ENCODE measurements at places on chromosomes 5 and 9.
A peak's percentile ranks its signal among the peaks of the same experiment; 100 is the strongest.

DNA sequence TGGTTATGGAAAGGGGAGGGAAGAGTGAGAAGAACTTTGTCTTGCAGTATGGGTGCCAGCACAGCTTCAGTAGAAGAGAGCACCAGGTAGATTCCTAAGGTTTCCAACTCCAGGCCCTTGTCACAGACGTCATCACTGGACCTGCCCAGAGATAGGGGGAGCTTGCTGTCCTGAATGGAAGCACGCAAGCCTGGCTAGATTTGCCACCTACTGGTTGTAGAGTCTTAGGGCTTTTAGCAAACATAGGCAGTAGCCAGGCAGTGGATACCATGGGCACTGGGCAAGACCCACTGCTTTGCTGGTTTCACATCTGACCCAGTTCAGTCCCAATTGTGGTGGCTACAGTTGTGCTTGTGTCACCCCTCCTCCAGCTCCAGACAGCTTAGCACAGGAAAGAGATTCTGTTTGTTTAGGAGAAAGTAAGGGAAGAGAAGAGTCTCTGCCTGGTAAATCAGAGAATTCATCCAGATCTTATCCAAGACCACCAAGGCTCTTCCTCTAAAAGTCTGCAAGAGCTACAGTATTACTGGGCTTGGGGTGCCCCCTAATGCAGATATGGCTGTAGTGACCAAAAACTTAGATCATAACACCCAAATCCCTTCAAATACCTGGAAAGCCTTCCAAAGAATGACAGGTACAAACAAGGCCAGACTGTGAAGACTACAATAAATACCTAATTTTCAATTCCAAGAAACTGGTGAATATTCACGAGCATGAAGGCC lies 158.9 kb downstream of the HINT1 start:
- no peak for DNase-seq

DNA sequence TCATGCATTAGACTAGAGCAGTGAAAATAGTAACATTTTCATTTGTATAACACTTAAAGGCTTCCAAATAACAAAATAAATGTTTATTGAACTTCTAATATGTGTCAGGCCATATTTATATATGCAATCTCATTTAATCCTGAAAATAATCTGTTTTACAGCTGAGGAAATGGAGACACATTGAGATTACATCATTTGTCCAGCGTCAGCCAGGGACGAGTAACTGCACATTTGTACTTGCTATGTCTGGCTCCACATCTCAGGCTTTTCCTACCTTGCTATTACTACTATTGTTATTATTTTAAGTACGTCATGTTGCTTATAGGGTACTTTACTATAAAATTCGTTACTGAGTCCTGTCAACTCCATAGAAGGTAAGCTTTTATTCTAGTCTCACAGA lies 3.8 kb upstream of the C9 start:
- DNase-seq: no peak

- DNase-seq: no peak
These were observed 53.3 kb upstream of the AGXT2 start for GRCh38 chr5:35101016-35101415.

DNA sequence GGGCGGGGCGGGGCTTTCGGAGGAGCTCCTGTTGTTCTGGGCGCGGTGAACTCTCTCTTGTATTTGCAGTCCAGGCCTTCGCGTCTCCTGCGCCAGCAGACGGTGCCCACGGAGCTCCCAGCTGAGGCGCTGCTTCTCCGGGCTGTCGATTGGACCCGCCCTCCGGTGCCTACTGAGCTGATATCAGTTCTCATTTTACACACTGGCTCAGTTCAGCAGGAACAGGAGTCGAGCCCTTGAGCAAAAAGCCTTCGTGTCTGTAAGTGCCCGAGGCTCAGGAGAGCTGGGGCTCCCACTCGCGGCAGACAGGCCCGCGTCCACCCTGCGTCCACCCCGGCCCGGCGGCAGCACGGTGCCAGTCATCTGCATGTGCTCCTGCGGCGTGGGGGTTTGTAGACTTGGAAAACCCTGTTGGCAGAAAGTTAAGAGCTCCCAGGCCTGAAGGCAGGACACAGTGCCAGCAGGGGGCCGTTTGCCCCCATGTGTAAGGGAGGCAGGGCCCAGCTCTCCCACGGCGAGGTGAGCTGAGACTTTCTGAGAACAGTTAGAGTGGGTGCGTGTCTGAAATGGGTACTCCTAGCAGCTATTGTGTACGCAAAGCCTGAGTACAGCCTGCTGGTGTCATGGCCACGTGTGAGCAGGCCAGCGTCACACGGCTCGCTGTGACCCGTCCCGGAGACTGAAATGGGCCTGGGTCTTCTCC lies 231.5 kb downstream of the FANCC start:
- no peak for DNase-seq

GRCh38 chr9:15882328-15882727 lies 329.5 kb downstream of the CCDC171 start:
- no peak for DNase-seq

GRCh38 chr5:117833691-117834090 lies 1154.7 kb downstream of the DTWD2 start:
- no peak for DNase-seq

- no peak for DNase-seq
These were observed 48.5 kb upstream of the ZNF354A start for GRCh38 chr5:178778919-178779318.

DNA sequence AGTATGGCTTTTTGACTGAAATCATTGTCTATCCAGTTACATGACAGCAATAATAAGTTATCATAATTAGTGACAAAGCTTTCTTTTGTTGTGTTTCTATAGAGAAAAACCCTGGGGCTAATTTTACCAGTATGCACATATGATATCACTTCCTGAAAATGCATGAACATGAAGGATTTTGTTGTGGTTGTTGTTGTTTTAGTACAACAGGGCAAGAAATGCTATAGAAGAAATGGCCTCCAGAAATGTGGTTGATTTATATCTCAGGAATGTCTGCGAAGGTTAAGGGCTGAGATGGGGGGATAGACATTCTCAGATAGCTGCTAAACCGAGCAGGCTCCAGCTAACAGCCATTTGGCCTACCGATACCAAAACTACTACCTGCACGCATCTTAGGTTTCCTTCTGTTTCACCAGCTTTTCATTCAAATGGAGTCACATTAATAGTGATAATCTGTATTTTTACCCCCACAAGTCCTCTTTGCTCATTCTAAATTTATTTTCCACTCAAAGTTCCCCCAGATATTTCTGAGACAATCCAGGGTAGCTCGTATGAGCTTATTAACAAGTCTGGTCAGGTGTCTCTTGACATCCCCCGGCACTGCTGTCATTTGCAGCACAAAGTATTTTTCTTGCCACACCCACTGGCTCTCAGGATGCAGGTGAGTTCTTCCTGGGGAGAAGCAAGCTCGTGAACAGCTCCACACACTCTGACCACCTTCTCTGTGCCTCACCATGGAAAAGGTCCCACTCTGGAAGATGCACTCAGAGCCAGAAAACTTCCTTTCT lies 232.4 kb upstream of the GAS1 start:
- no peak for DNase-seq

- peak; percentile 81 for DNase-seq
These were observed at the start of gene LPCAT1 for GRCh38 chr5:1523793-1524480. LPCAT1 (minus strand) TSS chr5:1523960; CDS start chr5:1523844, 116 bp downstream.

DNA sequence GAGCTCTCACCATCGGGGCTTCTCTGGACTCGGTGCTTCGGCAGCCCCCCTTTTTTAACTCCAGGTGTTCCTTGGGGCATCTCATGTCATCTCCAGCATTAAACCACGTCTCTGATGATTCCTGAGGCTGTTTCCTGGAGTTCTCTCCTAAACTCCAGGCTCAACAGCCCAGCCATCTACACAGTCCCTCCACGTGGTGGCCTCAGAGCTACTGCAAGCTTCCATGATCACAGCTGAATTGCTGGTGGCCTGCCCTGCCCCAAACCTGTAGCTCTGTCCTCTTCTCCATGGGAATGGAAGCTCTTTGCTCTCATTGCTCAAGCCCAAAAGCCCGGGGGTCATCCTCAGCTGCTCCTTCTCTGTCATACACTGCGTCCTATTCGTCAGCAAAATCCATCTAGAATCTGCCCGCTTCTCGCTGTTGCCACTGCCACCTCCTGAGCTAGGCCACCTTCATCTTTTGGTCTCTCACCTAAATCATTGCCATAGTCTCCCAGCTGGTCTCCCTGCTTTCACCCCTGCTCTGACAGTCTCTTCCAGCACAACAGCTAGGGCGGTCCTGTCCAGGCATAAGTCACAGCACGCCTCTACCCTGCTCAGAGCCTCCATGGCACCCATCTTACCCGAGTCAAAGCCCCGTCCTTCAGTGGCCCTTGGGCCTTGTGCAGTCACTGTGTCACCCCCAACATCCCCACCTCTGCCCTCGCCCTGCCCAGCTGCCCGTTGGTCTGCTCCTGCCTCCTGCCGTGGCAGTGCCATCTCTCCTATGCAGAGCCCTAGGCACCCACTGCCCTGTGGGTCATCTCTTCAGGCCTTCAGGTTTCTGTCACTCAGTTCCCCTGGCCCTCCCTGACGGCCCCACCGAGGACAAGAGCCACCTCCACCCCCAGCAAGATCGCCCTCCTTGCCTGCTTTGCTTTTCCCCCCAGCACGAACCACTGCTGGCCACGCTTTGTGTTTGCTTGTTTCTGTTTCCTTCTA lies 6.4 kb downstream of the B4GALT7 start:
- no peak for DNase-seq

GRCh38 chr9:130143279-130143893 lies 28.8 kb upstream of the NCS1 start:
- no peak for DNase-seq

GRCh38 chr9:78103971-78104433 lies 72.4 kb upstream of the GNAQ start:
- DNase-seq: no peak

GRCh38 chr9:118163751-118164150 lies 459.5 kb downstream of the TLR4 start:
- DNase-seq: no peak

GRCh38 chr5:72633649-72634048 lies 126.4 kb upstream of the ZNF366 start:
- DNase-seq: no peak

DNA sequence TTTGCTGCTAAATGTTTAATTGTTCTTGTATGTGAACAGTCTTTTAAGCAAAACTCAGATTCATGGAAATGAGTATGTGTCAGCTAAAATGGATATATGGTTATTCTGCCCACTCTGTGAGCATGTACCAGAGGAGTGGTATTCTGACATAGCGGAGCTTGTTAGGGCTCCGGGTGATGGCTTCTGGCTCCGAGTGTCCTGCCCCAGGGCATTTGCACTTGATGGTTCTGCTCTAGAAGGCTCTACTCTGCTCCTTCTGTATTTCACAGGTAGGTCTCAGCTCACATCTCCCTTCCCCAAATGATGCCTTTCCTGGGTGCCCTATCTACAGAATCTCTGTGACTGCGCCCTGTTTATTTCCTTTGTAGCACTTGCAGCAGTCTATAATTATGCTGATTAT lies 113.3 kb downstream of the ARHGAP26 start:
- no peak for DNase-seq

GRCh38 chr5:143053780-143054179 lies 283.6 kb downstream of the ARHGAP26 start:
- no peak for DNase-seq

DNA sequence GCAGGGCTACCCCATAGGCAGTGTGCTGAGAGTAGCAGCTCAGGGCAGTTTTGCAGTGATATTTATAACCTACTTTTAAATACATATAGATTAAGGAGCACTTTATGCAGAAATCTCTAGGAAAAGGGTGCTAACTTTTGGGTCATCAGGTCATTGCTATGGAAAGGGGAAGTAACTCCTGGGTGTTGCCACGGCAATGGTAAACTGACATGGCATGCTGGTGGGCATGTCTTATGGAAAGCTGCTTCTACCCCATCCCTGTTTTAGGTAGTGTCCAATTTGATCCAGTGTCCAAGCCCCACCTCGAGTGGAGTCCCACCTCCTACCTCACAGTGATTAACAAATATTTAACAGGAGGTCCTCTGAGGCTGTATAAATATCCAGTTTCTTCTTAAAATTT lies 56.8 kb upstream of the XPA start:
- no peak for DNase-seq

- DNase-seq: no peak
These were observed 263.1 kb upstream of the RGMB start for GRCh38 chr5:98510143-98510985.

GRCh38 chr5:178590924-178591423 lies 781 bp upstream of the COL23A1 start:
- no peak for DNase-seq

DNA sequence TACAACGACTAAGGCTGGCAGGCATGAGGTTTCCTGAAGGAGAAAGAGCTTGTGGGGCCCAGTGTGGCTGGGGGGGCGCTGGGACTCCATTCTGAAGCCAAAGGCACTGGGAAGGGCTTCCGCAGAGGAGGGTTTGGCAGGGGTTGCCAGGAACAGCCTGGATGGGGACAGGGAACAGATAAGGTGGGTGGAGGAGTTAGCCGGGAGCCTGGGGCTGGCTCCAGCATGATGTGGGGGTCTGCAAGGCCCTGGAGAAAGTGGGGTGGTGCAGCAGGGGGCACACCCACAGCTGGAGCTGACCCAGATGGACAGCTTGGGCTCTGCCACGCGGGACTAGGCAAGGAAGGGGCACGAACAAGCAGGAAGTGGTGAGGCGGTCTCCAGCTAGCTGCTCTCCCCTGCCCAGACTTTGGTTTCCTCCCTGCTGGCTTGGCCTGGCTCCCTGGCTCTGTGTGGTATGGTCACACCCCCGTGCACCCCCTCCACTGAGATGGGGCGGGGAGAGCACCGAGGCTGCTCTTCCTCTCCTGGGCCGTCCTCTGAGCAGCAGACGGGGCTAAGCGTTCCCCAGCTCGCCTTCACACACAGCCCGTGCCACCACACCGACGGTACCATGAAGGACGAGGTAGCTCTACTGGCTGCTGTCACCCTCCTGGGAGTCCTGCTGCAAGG lies at the start of gene LTC4S:
Gene LTC4S, plus strand, starts transcription at position 519 of the 672 bp plus-strand sequence. Its CDS starts 95 bp downstream, at position 614.
- no peak for DNase-seq

DNA sequence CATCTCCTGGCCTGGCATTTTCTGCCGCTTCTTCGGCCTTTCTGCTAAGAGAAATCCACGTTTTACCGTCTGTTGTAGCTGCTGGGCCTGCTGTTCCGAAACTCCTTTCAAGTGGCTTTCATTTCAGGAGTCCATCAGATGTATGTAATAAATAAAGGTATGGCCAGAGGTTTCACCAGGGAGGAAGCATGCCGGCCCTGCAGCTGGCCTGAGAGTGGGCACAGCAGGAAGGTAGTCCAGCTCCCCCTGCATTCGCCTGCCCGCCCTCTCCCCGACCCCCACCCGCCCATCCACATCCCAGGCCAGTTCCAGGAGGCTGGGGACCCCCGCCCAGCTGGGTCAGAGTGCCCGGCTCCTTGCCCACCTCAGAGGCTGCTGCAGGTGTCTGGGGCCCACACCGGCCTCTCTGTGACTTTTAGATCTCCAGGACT lies 46.4 kb upstream of the EXOC3 start:
- peak; percentile 28 for DNase-seq

DNA sequence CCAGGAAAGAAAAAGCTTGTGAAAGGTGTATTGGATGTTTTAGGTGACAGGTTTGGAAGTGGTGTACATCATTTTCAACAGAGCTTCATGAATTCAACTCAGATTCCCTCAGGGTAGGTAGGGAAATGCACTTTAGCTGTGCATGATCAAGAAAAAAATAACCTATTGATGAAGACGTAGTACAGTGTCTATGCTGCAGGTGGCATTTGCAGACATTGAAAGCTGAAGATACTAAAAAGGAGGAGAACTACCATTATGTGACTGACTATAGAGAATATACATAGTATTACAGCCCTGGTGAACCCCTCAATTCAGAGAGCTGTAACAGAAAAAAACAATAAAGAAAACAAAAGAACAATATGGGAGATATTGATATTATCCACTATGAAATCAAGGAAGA lies 2344.7 kb upstream of the ACO1 start:
- no peak for DNase-seq

- no peak for DNase-seq
These were observed 8.4 kb upstream of the ARSI start for GRCh38 chr5:150311015-150311692.
